Hematopoietic multipotent progenitor cell (in vitro differentiated cells): ENCODE measurements at places on chromosomes 6 and 20. TPM values are rescaled to one million over a fixed set of nuclear protein-coding genes. Genes with fewer than 3 reads are reported as not detected.

DNA sequence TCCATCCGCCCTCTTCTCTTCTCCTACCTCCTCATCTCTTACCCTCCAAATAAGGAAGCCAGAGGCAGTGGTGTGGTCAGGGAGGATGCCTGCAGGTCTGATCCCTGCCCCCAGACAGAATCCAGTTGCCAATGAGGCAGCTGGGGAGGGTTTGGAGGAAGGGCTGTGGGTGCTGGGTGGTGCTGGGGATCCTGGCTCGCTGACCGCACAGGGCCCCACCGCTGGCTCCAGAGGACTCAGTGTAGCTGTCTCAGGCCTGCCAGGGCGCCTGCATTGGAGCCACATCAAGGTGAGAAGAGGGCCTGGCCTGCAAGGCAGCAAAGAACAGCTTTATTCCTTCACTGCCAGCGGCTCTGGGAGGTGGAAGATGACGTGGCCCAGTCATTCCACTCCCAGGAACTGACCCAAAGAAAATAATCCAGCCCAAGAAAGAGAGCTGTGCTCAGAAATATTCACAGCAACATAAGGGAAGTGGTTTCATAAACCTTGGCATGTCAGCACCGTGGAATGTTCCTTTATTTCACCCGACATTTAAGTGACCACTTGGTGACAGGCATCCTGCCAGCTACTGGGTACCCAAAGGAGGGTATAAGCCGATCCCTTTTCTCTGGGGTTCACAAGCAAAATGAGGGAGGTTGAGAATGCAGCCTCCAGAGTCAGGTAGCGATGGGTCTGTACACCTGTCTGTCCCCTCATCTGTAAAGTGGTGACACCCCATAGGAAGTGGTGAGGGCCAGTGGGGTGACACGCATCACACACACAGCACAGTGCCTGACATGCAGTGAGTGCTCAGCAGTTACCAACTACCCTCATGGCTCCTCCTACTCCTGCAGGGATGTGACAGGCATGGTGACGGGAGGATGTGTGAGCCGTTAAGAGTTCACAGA, 125.1 kb downstream of the SNX5 start:
- no peak for DNase-seq

GRCh38 chr6:99808992-99809391, 185.0 kb downstream of the MCHR2 start:
- no peak for DNase-seq

- no peak for DNase-seq
Observed at GRCh38 chr20:47389867-47390347, 33.4 kb upstream of the ZMYND8 start.

- no peak for DNase-seq
Observed at GRCh38 chr20:30288346-30288745, 969.1 kb upstream of the DEFB115 start.

DNA sequence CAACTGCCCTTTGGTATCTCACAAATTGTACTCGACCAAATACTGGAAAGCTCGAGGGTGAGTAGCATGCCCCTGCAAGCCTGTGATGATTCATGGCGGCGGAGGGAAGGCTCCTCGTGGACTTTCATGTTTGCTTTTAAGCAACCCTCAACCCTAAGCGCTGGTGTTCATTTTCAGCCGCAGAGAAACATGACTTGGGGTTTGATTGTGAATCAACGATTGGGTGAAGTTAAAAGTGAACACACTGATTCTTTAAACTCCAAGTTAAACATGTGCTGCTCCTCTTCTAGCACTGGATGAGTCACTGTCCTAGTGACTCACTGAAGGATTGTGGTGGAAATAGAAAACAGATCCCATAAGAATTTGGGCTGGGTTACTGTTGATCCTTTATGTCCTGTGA, 8.3 kb downstream of the CD109 start:
- no peak for DNase-seq

DNA sequence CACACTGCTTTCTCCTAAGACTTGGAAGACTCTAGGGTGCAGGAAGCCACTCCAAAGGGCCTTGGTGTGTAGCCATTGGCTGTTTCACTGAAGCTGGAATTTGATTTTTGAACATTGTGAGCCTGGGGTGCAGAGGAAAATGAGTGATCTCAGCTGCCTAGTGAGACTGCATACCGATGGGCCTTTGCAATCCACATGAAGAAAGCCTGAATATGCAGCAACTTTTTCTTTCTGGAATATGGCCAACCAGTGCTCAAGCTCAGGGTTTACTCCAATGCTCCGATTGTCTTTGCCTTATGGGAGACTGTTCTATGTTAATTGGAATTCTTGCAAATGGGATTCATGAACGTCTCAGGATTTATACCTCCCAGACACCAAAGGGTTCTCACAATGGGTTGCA, 242.6 kb downstream of the DOK5 start:
- DNase-seq = no peak

- DNase-seq = no peak
Observed at GRCh38 chr6:157688275-157688959, 134.6 kb upstream of the SNX9 start.

DNA sequence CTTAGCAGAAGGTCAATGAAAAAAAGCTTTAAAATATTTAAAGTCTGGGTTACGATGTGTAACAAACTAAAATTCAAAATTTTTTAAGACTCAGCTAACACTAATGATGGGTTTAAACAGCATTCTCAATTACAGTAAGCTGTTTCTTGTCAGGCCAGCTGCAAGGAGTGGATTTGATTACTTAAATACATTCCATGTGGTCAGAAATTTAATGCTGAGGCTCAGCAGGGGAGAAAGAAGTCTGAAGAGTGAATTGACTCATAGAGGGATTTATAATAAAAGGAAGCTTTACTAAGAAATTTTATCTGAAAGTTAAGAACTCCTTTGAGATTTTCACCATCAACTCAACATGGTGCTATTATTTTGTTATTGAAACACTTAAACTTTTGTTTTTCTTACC, 398.6 kb downstream of the KHDRBS2 start:
- no peak for DNase-seq

The PRL gene
- under 0.01 TPM for total RNA-seq

DNA sequence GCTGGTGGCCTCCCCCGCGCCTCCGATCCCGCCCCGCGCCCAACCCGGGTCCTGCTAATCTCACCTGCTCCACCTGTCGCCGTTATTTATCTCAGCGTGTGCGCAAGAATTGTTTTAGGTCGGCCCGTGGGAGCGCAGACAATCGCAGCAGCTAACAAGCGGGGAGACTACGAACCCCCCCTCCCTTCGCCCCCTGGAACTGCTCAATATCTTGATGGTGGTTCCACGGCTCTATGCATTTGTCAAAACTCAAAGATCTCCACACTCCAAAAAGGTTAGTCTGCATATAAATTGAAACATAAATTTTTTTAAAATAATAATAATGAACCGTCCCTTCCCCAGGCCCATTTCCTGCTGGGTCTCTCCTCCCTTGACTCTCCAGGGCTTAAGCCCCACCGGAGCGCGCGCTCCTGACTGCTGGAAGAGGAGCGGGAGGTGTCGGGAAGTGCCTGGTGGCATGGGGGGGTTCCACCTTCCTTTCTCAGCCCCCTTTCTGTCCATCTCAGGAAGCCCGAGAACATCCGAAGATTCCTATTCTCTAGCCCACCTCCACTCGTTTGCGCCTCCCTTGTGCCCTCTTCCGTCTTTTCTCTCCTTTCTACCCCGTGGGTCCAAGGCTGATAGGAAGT, 1.6 kb upstream of the MDGA1 start:
- no peak for DNase-seq

- DNase-seq = no peak
Observed at GRCh38 chr6:135044639-135045038, 10.0 kb downstream of the HBS1L start.

DNA sequence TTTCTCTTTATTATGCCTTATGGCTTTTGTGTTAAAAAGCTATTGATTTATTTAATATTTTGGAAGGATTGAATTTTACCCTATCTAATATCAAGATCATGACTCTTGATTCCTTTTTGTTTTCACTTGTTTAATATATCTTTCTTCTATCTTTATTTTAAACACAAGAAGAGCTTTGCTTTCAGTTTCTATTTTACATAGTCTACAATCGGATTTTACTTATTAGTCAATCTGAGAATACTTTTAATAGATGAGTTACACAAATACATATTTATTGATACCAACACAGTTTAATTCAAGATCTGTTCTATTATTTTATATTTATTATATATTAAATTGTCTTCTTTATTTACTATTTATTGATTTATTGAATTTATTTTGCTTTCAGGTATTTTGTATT, 218.8 kb downstream of the ESR1 start:
- no peak for DNase-seq

The SLC17A1 gene
- not detected for total RNA-seq

GRCh38 chr6:49070411-49070810, 392.6 kb downstream of the MMUT start:
- no peak for DNase-seq

- DNase-seq = no peak
Observed at GRCh38 chr6:57108691-57109090, 18.7 kb downstream of the ZNF451 start.

GRCh38 chr6:169265486-169266131, 12.0 kb upstream of the THBS2 start:
- no peak for DNase-seq

DNA sequence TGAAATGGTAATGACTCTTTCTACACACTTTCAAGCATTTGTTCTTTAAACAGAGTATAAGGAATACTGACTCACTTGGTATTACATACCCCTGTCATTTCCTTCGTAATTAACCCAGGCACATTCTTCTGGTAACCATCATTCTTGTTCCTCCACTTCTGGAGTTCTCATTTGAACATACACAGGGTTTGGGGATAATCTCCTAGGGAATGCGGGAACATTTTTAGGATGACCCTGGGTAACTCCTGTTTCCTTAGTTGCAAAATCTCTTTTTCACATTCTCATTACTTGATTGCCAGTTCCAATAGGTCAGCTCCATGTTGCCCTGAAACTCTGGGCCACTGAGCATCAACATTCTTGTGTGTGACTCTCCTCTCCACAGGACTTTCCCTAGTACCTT, 51.5 kb upstream of the E2F3 start:
- DNase-seq = no peak

DNA sequence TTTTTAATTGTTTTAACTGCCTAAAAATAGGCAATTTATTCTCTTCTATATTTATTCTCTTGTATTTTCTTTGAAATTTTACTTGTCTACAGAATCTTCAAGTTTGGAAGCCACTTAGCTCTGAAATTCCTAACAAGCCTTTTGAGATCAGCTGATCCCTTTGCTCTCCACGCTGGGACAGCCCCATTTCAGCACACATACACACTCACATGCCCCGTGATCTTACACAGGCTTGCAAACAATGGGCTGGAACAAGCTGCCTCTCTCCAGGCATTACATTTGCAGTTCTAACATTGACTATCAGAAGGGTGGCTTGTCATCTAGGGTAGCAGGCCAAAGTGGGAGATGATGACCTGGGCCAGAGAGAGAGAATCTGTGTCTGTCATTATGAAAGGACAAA, 62.1 kb upstream of the RAB32 start:
- DNase-seq = no peak
